ENCODE measurements at places on chromosomes 7 and 10.

- peak; percentile 97 for DNase-seq
Observed at GRCh38 chr10:122931088-122931906, 20.9 kb downstream of the FAM24A start.

DNA sequence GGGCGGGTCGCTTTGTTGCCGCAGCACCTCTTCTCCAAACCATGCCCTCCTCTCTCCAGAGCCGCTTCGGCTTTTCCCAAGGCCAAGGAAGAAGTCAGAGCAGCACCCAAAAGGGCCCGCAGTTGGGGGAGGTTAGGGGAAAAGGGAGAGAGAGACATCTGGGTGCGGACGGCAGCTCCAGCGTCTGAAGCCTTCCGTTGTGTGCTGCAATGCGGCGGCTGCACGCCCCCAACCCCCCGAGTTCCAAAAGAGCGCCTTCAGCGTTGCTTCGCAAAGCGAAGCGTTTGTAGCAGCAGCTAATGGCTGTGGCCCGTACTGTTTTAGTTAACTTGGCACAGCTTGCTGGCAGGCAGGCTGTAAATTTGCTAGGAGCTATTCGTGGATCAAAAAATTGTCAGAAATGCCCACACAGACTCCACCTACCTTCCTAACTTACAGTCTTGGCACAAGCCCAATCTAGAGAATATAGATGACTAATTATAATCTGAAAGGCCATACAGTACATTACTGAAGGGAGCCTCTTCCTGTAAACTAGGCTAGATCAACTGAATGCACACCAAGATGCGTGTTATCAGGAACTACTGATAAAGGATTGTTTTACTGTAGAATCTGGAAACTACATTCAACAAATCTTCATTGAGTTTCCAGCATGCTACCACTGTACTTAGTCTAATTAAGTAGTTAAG lies 1.1 kb upstream of the KBTBD2 start:
- peak; percentile 79 for DNase-seq

GRCh38 chr10:3010816-3011460 lies 56.4 kb upstream of the PFKP start:
- no peak for DNase-seq

- DNase-seq, result peak; percentile 64
Observed at GRCh38 chr10:90138844-90139243, 437.5 kb downstream of the KIF20B start.

DNA sequence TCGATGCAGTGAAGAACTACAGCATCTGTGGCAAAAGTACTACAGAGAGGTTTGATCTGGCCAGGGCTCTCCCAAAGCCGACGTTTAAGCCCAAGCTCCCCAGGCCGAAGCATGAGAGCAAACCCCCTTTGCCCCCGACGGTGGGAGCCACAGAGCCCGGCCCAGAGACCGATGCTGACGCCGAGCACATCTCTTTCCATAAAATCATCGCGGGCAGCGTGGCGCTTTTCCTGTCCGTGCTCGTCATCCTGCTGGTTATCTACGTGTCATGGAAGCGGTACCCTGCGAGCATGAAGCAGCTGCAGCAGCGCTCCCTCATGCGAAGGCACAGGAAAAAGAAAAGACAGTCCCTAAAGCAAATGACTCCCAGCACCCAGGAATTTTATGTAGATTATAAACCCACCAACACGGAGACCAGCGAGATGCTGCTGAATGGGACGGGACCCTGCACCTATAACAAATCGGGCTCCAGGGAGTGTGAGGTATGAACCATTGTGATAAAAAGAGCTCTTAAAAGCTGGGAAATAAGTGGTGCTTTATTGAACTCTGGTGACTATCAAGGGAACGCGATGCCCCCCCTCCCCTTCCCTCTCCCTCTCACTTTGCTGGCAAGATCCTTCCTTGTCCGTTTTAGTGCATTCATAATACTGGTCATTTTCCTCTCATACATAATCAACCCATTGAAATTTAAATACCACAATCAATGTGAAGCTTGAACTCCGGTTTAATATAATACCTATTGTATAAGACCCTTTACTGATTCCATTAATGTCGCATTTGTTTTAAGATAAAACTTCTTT lies 2.3 kb downstream of the LRRTM3 start:
- no peak for DNase-seq

GRCh38 chr7:87127019-87127418 lies 25.2 kb upstream of the DMTF1 start:
- DNase-seq, result no peak

DNA sequence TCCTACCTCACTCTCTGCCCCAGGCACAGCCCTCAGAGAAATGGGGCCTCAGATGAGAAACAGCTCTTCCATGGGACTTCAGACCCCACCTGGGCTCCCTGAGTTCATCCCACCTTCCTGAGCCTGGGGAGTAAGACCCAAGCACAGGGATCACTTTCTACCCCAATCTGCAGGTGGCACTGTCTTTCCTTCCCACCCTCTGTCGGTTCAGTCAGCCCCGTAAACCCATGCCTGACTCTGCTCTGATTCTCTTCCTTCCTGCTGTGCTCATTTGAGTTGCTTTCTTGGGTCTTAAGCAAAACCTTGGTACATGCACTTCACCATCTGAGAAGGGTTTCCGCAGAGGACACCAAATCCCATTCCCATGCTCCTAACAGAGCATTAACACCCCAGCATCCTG lies 306.4 kb upstream of the CDC14C start:
- DNase-seq, result peak; percentile 1

DNA sequence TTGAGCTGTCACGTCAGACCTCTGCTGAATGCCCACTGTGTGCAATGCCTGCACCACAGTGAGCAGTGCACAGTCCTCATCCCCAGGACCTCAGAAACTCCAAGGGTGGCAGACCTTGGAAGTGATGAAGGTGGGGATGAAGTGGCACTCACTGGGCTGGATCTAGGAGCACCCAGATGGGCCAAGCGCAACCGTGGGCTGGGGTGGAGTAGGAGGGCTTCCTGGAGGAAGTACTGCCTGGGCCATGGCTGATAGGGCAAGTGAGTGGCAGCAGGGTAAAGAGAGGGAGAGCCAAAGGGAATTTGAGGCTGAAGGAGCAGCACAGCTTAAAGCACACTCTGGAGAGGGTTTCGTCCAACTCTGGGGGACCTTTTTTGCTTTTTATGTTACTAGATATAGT lies 52.3 kb downstream of the RBM20 start:
- no peak for DNase-seq

DNA sequence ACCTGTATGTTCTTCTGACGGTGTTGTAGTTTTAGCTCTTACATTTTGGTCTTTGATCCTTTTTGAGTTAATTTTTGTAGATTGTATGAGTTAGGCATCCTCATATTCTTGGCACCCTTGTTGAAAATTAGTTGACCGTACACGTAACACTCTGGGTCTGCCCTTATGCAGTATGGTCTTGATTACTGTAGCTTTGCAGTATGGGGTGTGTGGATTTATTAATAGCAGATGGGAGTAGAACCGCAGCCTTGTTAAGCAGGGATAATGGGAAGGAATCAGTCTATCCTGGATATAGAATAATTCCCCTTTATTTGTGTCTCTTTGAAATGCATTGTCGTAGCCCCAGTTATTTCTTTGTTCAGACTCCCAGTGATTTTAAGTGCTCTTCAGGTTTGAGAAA lies 95.5 kb downstream of the UBE3C start:
- no peak for DNase-seq

- no peak for DNase-seq
Observed at GRCh38 chr10:97919012-97919411, 69.4 kb downstream of the GOLGA7B start.

DNA sequence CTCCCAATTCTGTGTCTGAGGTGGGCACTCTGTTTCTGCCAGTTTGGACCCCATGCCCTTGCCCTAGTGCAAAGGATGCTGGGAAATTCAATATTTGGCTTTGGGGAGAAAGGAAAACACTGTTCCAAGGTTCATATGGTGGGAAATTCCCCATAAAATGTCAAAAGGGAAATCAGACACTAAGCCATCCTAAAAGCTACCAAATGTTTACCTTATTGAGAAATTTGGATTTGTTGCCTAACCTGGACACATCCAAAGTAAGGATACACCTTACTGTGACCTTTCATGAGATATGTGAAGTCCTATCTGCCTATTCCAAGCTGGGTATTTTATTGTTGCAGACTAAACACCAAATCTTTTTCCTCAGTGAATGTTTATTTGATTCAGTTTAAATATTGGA lies 109.1 kb downstream of the CYP26A1 start:
- DNase-seq, result no peak

DNA sequence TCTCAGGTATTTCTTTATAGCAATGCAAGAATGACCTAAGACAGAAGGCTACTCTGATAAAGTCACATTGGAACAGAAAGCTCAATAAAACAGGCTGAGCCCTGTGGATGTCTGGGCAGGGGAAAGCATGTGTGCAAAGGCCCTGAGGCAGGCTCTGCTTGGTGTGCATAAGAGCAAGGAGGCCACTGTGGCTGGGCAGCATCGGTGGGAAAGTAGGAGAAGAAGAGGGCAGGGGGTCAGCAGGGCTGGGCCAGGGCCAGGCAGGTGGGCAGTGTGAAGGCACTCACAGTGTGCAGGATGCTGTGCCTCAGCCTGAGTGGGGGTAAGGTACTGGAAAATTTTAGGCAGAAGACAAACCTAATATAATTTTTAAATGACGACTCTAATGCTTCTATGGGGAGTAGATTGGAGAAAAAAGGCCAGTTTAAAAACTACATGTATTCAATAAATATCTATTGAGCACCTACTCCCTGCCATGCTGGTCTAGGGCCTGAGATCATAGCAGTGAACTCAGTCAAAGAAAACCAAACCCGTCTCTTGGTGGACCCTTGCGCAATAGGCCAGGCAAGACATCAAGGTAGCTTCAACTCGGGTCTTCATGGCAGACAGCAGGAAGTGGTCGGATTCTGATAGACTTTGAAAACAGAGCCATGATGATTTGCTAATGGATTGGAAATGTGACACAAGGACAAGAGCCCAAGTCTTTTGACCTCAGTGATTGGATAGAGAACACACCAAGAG lies 572.3 kb downstream of the TCERG1L start:
- DNase-seq, result no peak

DNA sequence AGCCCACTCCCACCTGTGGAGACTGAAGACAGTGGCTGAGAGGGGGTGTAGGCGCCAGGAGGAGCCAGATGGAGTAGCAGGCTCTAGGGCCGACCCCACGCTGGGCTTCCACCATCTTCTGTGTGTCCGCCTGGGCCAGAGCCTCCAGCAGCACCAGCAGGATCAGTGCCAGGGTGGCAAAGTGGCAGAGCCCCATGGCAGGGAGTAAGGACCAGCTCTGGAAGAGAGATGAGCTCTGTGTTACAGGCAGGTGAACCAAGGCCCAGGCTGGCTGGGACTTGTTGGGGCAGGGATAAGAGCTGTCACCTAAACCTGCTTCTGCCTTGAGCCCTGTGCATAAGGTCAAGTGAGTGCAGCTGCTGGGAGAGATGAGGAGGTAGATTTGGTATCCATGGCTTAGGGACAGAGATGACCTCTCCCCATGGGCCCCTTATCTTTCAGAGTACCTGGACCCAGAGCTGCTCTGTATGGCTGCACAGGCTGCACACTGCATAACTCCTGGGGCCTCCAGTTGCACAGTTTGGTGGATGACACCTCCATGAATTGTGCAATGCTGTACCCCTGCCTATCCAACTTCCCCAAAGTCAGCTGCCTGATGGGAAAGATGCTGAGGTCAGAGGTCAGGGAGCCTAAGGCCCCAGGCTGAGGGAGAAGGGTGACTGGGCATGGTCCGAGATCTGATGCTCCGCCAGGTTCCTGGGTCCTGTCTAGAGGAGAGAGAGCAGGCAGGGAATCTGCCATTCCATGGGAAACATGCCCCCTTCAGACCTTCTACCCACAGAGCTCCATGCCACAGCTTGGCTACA lies 7.4 kb upstream of the SAMD8 start:
- DNase-seq, result no peak

DNA sequence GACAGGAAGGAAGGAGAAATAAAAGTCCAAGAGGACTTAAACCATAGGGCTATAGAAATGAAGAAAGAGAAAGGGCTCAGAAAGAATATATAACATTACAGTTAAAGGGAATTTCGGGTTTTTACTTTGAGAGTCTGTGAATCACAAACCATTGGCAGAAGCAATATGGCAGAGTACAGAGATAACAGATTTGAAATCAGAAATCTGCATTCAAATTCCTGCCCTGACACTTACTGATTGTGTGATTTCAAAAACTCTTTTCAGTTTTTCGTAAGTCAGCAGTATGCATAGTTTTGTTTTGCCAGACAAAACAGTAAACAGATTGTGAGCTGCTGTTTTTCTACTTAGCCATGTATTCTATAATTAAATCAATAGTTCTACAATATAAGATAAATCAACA lies 8.2 kb downstream of the JMJD1C start:
- no peak for DNase-seq

- DNase-seq, result no peak
Observed at GRCh38 chr10:118918116-118918515, 111.4 kb upstream of the NANOS1 start.

GRCh38 chr10:97690133-97690532 lies 3.1 kb upstream of the AVPI1 start:
- DNase-seq, result peak; percentile 62

DNA sequence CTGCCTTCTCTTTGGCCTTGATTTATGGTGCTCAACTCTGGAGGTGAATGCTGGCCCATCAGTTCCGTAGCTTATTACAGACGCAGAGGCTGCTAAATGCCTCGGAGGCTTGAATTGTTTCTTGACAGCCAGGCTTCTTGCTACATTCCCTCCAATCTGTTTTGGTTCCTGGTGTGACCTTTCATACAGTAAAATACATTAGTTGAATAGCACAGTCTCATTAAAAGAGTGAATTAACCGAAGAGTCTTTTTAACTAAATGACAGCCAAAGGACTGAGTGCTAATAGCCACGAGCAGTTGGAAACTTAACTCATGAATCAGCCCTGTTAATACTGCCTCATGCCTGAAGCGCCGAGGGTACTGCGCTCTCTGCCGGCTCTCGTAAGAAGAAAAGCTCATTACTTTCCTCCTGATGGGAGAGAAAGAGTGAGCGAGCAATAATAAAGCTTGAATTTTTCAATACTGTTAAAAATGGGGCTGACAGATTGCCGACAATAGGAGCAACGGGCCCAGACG lies 236.4 kb upstream of the GPR26 start:
- DNase-seq, result no peak

- no peak for DNase-seq
Observed at GRCh38 chr7:137475966-137476365, 132.4 kb upstream of the PTN start.

GRCh38 chr10:93579089-93579488 lies 12.6 kb downstream of the FFAR4 start:
- DNase-seq, result no peak

GRCh38 chr10:132701099-132701845 lies 84.7 kb downstream of the NKX6-2 start:
- no peak for DNase-seq

- no peak for DNase-seq
Observed at GRCh38 chr7:155998766-155999630, 186.7 kb upstream of the SHH start.

DNA sequence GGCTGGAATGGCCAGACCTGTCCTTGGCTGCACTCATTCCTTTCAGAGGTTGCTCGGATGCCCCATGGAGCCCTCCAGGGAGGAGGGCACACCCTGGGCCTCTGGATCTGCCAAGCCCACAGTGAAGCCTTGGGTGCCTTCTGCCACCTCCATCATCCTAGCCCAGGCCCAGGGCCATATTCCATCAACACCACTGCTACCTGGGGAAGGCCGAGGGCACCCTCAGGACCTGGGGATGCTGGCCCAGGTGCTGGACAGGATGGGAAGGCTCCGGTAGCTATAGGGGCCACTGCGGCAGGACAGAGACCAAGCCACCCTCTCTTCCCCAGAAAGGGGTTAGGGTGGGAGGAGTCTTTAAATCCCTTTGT lies 810 bp downstream of the OPN4 start:
- DNase-seq, result no peak

GRCh38 chr7:130943336-130943901 lies 209.4 kb upstream of the KLF14 start:
- DNase-seq, result peak; percentile 5
